Lower lobe of right lung (tissue), 2 donors: ENCODE measurements at places on chromosomes 2 and 18. TPM values are rescaled to one million over a fixed set of nuclear protein-coding genes. Genes with fewer than 3 reads are reported as not detected.

The CCDC178 gene
- not detected for total RNA-seq

The CAPG gene
- total RNA-seq, result 555 TPM

The SKOR2 gene
- not detected for total RNA-seq

The HMSD gene
- 1.6 TPM for total RNA-seq

The CD8A gene
- 5.5 TPM for total RNA-seq

The MRPL19 gene
- 39.8 TPM for total RNA-seq

The TTC31 gene
- total RNA-seq, result 23.0 TPM

The SMYD1 gene
- not detected for total RNA-seq

The IL1RN gene
- 20.1 TPM for total RNA-seq

The UGT1A10 gene
- not detected for total RNA-seq

The GPR45 gene
- total RNA-seq, result not detected

The GREB1 gene
- 2.3 TPM for total RNA-seq

The SCG2 gene
- 0.71 TPM for total RNA-seq

The LTBP1 gene
- 34.7 TPM for total RNA-seq

The GALNT3 gene
- total RNA-seq, result 27.8 TPM

The PRSS56 gene
- total RNA-seq, result not detected

The SERPINB11 gene
- total RNA-seq, result 0.77 TPM

The IL36G gene
- not detected for total RNA-seq

The TMBIM1 gene
- 300 TPM for total RNA-seq

The ALK gene
- total RNA-seq, result 1.1 TPM

The LYG2 gene
- total RNA-seq, result not detected

The AGXT gene
- total RNA-seq, result not detected

The TCF7L1 gene
- 17.1 TPM for total RNA-seq

The LONRF2 gene
- 2.1 TPM for total RNA-seq

The RTP5 gene
- total RNA-seq, result not detected

The ZNF532 gene
- total RNA-seq, result 54.0 TPM

The KATNAL2 gene
- total RNA-seq, result 3.8 TPM

The RAD51AP2 gene
- not detected for total RNA-seq

The SKA1 gene
- 1.2 TPM for total RNA-seq

The SERPINB3 gene
- not detected for total RNA-seq
